ENCODE measurements at places on chromosomes 4 and X. TPM values are rescaled to one million over a fixed set of nuclear protein-coding genes. Genes with fewer than 3 reads are reported as not detected.

GRCh38 chrX:136159611-136160025 lies 12.3 kb downstream of the FHL1 start:
- no peak for DNase-seq

HSD17B13 gene
- not detected for total RNA-seq

DNA sequence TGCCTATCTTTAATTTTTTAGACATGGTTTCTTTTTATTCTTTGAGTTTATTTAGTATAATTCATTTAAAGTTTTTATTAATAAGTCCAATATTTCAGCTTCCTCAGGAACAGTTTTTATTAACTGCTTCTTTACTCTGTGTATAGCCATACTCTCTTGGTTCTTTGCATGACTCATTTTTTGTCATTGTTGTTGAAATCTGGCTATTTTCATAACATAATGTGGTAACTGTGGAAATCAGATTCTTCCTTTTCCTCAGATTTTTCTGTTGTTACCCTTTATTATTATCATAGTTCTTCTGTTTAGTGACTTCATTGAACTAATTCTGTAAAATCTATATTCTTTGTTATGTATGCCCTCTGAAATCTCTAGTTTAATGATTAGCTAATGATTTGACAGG lies 124.9 kb upstream of the CYSLTR1 start:
- no peak for DNase-seq

GPR82 gene
- total RNA-seq, result not detected

DUSP9 gene
- 10.2 TPM for total RNA-seq

GRCh38 chrX:85611926-85612325 lies 232.5 kb upstream of the POF1B start:
- DNase-seq, result no peak

DNA sequence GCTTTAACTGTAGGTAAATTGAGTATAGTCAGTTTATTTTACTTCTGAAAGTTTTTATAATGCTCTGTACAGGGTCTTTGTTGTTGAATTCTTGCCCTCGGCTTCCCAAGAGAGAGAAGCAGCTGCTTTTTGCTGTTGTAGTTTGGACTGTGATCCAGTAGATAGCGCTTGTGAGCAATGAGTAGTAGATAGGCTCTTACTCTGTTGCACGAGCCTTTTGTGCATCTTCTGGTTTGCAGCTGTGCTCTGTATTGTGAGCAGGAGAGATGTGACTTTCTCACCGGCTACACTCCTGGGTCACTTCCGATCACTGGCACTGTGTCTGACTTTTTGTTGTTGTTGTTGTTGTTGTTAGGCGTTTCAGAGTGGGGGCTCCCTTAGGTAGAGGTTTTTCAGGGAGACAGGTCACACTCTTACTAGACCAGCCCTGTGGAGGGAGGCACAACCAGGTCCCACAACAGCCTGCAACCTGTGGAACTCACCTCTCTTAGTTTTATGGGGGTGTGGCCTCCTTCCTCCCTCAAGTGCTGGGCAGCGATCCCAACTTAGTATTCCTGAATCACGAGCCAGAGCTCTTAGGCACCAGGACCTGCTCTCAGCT lies 822.1 kb upstream of the GALNTL6 start:
- DNase-seq, result no peak
